Activated naive CD4-positive, alpha-beta T cell treated with anti-CD3 and anti-CD28 coated beads for 36 hours (primary cell): ENCODE measurements at places on chromosomes 5 and 9. TPM values are rescaled to one million over a fixed set of nuclear protein-coding genes. Genes with fewer than 3 reads are reported as not detected.

Gene C9orf50
- not detected for total RNA-seq

Gene RPL35
- total RNA-seq, result 2,729 TPM

- H3K4me3 ChIP-seq, result no peak overlapping the region
- H3K27ac ChIP-seq, result no peak overlapping the region
- no peaks in the 10 kb centered on the region for H3K4me1 ChIP-seq
- no peaks in the 10 kb centered on the region for H3K36me3 ChIP-seq
- DNase-seq, result no peak
Measured at GRCh38 chr5:38532165-38532669, 24.2 kb downstream of the LIFR start.

- H3K27ac ChIP-seq, result peak overlapping the region; percentile 84
- H3K27me3 ChIP-seq, result no peaks in the 10 kb centered on the region
- H3K4me1 ChIP-seq, result peaks cover 36% of the 10 kb centered on the region
- H3K36me3 ChIP-seq, result no peaks in the 10 kb centered on the region
- DNase-seq, result no peak
Measured at GRCh38 chr9:128551657-128552152, 682 bp upstream of the SPTAN1 start.

DNA sequence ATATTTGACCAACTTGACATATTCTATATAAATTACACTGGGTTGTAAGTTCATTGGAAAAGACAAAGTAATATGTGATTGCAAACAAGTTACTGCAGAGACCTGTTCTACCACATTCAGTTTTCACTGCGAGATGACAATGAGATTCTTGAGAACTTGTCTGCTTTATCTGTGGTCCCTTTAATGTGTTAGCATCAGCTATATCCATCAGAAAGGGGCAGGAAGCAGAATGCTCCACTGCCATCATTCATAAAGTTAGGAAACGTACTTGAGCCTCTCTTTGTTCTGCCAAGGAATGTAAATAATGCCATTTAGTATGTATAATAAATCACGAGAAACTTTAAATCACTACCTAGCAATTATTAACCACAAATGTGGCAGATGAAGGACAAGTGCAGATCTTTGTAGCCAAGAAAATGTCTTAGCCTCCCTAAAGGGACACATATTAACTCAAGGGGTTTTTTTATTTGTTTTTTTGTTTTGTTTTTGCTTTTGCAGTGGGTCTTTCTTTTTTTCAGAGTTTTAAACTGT is 59.4 kb downstream of the GIN1 start:
- DNase-seq, result no peak
- H3K4me3 ChIP-seq, result no peak overlapping the region
- H3K36me3 ChIP-seq, result no peaks in the 10 kb centered on the region
- no peaks in the 10 kb centered on the region for H3K4me1 ChIP-seq

GRCh38 chr9:36293918-36294317 is 35.7 kb upstream of the GNE start:
- H3K36me3 ChIP-seq, result no peaks in the 10 kb centered on the region
- DNase-seq, result no peak
- H3K27me3 ChIP-seq, result no peaks in the 10 kb centered on the region
- H3K4me3 ChIP-seq, result no peak overlapping the region
- no peaks in the 10 kb centered on the region for H3K4me1 ChIP-seq

Gene PFN3
- not detected for total RNA-seq
